ENCODE measurements at places on chromosomes 6 and 20.

GRCh38 chr6:30719356-30719755, 796 bp upstream of the TUBB start:
- DNase-seq = no peak

GRCh38 chr20:47724396-47724795, 60.9 kb downstream of the SULF2 start:
- DNase-seq = no peak

DNA sequence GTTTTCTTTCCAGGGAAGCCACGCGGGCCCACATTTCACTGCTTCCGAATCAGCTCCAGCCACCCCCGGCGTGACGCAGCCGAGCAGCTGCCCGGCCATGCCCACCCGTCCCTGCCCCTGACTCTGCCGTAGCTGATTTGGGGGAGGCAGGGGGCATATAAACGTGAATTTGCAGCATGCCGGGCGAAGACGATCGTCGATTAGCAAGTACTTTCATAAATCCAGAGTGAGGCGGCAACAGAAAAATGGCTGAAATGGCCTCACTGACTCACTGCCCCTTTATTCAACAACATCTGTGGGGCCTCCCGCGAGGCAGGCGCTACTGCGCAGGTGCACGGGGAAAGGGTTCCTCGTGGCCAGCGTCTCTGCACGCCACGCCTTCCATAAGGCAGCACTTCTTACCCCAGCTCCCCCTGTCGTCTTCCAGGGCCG, 118.0 kb downstream of the DLL1 start:
- DNase-seq = no peak

GRCh38 chr6:165770397-165771082, 107.5 kb upstream of the PDE10A start:
- DNase-seq = no peak

GRCh38 chr20:15951658-15952057, 621.6 kb downstream of the KIF16B start:
- DNase-seq = no peak

- no peak for DNase-seq
Observed at GRCh38 chr20:36777167-36777566, 3.6 kb upstream of the DSN1 start.

DNA sequence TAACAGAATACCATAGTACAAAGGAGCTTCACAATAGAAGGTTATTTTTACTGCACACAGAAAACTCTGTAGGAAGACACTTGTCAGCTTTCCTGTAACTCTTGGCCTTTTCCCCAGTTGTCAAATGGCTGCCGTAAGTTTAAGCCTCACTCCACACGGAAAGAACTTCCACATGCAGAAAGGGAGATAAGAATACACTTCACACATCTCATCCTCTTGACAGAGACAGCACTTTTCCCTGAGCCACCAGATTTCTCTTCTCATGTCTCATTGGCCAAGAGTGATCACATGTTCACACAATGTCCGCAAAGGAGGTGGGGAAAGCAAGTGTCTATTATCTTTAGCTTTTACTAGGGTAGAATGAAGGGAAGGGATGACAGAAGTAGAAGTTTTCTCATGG, 540.7 kb downstream of the HAO1 start:
- no peak for DNase-seq

DNA sequence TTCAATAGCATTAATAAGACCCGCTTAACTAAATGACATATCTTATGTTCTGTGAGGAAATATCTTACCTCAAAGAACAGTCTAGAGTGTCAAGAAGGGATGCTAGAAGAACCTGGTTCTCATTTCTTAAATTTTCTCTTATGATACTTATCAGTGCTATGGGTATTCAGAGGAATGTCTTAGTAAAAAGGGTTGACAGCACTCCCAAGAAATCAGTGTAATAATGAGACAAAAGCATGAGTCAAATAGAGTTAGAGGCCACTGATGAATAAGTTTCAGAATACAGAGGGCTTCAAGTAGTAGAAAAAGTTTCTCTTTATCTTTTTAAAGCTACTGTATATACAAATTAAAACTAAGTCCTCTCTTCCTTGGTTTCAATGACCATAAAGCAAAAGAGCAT, 242.8 kb downstream of the GJA1 start:
- no peak for DNase-seq

- no peak for DNase-seq
Observed at GRCh38 chr20:9963029-9963428, 71.8 kb upstream of the ANKEF1 start.

DNA sequence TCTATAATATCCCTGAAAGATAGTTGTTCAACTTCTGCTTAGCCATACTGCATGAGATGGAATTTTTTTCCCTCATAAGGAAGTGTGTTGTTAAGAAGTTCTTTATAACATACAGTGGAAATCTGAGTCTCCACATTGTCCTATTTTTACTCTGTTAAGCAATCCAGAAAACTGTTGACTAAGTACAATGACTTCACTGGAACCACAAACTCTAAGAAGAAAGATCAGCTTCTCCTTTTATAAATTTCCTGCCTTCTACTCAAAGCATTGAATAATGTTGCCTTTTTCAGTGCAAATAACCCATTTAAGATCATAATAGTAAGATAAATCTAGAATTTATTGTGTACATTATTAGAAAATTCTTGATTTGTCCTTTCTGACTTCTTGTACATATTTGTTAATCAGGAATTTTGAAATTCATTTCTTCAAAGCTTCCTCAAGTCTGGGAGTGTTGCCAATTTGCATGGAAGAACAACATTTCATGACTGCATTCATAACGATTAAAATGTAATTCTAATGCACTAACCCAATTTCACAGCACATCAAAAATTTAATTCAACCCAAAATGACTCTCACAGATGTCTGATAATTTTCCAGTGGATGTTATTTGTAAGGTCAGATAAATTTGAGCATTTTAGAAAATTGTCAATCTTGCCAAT, 45.6 kb upstream of the ANKEF1 start:
- no peak for DNase-seq

GRCh38 chr6:18527836-18528743, 140.9 kb downstream of the RNF144B start:
- DNase-seq = no peak

GRCh38 chr6:72770959-72771358, 149.1 kb downstream of the KCNQ5 start:
- DNase-seq = no peak

- no peak for DNase-seq
Observed at GRCh38 chr20:12166053-12166717, 248.5 kb downstream of the BTBD3 start.

DNA sequence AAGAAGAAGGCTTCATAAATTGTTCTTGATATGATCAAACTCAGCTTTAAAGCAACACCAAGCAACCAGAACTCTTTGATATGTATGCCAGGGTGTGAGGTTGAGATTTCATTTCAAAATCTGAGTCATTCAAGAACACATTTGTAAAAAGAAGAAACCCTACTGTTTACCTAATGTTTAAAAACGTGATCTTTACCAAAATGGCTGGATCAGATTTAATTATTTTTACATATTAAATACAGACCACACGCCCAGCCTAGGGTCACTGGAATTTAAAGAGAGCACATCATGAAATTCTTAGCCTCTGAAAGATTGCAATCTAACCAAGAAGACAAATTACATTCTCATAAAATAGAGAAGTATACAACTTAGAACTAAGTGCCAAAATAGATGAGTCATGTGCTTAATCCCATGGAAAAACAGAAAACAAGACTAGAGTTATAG, 206.8 kb upstream of the SMLR1 start:
- DNase-seq = no peak

GRCh38 chr20:2706688-2707352, 14.2 kb downstream of the EBF4 start:
- DNase-seq = no peak

DNA sequence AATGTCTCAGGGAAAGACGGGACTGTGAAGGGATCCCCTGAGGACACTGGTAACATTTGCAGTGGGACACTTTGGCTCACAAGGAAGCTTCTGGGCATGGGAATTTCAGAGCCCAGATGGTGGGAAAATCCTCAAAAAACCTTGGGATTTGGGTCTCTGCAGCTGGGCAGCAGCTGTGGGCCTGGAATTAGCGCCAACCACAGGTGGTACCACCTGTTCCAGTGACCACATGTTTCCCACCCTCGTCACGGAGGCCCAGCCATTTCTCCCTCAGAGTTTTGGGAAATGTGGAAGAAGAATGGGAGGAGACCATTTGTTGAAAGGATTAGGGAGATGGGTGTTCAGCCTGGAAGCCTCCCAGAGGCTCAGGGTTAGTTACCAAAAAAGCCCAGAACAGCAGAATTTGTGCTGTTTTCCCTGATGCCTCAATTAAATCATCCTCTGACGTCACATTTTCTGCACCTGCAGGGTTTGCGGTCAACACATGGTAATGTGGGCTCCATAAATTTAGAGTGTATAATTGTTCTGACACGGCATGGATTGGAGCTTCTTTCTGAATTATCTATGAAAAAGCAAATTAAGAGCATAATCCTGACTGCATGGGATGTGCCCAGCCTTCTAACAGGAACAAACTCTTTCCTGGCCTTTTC, 34.4 kb downstream of the EDN3 start:
- DNase-seq = no peak

DNA sequence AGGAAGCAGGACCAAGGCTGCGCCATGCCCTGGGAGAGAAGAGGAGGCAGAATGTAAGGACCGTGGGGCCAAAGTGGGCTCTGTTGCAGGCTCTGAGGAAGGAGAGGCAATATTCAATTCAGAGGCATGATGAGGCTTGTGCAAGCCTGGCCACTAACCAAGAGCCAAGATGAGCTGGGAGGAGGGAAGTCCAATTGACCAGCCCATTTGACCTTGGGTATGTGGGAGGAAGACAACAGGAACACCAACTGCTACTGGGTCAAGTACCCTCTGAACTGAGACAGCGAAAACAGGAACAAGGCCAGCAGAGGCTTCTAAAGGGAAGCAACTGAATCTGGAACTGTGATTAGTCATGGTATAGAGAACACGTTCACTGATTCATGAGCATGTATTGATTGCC, 779.6 kb downstream of the MAFB start:
- no peak for DNase-seq

- DNase-seq = no peak
Observed at GRCh38 chr6:157063176-157063905, 260.0 kb downstream of the TMEM242 start.

DNA sequence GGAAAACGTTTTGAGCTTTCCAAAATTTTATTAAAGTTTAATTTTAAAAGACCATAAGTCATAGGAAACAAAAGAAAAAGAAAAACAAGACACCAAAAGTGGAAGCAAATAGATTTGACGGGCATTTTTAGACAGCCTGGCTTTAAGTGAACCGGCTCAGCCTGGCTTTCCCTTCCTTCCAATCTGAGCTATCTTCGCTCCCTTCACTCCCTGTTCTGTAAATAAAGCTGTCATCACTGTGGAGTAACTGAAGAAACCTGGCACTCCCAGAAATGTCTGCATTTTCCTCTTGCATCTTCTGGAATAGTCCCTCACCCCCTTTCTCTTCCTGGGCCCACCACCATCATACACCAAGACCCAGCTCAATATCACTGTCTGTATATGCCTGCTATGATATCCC, 131.9 kb downstream of the IMPG1 start:
- no peak for DNase-seq

GRCh38 chr6:54262971-54263370, 45.3 kb upstream of the TINAG start:
- no peak for DNase-seq

DNA sequence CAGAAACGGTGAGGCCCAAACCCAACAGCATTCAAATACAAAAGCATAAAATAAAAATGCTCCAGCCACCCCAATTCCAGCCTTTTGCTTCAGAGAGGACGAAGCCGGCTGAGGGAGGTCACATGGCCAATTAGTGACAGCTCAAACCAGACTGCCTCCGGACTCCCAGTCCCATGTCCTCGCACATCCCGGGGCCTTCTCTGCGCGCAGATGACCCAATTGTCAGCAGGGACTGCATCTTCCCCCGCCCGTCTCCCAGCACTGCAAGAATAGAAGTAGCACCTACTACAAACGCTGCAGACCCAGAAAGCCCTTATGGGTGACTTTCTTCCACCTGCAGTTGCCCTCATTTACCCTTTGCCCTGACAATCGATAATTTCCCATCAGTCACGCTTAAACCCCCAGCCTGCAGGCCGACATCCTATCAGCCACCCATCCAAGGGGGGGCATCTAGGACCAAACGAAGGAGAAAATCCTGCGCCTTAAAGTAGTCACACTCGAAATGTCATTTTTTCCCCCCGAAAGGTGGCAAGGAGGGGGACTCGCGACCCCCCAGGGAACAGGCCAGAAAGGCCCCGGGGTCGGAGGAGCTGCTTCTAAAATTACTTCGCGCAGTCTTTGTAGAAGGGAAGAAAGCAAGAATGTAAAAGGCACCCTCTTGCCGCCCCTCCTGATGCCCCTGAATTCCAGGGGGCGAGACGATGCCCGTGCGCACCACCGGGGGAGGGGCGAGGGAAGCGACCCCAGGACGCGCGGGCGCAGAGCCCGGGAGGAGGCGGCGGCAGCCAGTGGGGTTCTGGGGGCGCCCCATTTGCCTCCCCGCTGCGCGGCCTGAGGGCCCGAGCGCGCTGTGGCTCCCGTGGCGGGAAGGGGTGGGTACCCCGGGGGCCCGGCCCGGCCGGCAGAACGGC, 792 bp downstream of the SLC23A2 start:
- DNase-seq = no peak

- no peak for DNase-seq
Observed at GRCh38 chr20:50015636-50015992, 32.8 kb downstream of the SNAI1 start.

- DNase-seq = no peak
Observed at GRCh38 chr6:5506149-5506548, 244.8 kb downstream of the FARS2 start.

GRCh38 chr6:53504512-53504911, 40.4 kb downstream of the GCLC start:
- no peak for DNase-seq

DNA sequence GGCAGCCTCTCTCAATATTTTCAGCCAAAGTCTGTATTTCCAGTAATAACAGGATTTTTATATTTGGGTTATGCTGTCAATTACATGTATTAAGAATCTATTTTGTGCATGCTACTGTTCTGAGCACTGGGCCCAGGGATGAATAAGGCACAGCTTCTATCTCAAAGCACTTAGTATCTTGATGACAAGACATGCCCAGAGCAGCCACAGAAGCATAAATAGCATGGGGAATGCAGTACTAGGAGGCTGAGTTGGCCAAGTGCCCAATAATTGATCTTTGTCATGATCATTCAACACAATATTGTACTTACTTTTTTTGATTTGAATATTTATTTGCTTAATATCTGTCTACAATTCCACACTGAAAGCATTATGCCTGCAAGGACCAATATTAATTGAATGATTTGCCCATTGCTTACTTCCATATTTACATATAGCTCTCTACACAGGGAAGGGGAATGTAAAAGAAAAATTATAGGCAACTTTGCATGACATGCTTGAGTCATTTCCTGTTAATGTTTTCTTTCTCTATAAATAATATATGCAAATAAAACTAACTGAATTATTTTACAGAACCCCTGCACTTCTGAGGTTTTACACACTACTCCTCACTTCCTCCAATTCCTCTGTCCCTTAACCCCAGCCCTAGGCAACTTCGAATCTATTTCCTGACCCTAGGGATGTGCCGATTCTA, 298.9 kb upstream of the BMP2 start:
- no peak for DNase-seq

GRCh38 chr20:38209736-38210405, 44.8 kb upstream of the TGM2 start:
- no peak for DNase-seq

GRCh38 chr6:157832250-157832967, 9.4 kb downstream of the SNX9 start:
- no peak for DNase-seq
